ENCODE measurements at places on chromosomes 12 and 14.

DNA sequence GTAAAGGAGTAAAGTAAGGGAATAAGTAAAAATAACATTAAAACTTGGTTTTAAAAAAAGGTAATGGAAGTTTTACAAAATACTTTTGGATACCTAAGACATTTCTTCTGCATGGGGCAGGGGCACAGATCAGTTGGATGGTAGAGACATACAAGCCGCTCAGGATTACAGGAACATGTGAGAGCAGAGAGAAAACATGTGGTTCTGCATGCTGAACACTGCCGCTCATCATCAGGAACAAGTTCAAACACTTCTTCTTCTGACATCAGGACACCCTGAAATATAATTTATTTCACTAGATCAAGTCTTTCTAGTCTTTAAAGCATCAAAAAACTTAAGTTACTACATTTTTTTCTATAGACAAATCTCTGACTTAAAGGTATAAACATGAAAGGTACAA lies 60.9 kb upstream of the SLC6A13 start:
- no peak for DNase-seq

- DNase-seq = no peak
These were observed 130.1 kb upstream of the NEDD1 start for GRCh38 chr12:96776908-96777307.

GRCh38 chr14:55807053-55807880 lies 227.3 kb downstream of the KTN1 start:
- DNase-seq = peak; percentile 40

- no peak for DNase-seq
These were observed at the start of gene RHOF for GRCh38 chr12:121793440-121793837. Gene RHOF, minus strand, starts transcription at chr12:121793688. Its CDS starts 55 bp downstream, at chr12:121793633.

- DNase-seq = no peak
These were observed 17.2 kb downstream of the IFT81 start for GRCh38 chr12:110141389-110141788.

- DNase-seq = peak; percentile 34
These were observed 11.9 kb upstream of the SERPINA4 start for GRCh38 chr14:94548999-94549985.
